ENCODE measurements at places on chromosomes 6 and 20.

- DNase-seq: no peak
Measured at GRCh38 chr6:31081872-31082271, 30.5 kb downstream of the C6orf15 start.

DNA sequence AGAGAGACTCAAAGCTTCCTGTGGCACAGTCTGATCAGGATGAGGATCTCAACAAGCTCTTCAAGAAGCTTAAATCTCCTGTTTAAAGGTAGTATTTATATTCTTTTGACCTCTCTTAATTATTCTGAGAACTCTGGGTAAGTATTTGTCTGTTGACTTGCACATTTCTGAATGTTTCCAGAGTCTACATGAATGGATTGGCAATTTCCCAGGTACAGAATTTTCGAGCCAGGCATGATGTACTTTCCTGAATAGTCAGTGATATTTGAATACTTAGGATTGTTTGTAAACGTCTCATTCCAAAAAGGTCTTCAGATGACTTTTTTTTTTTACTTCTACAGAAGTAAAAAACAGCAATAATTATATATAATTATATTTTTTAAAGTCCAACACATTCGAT, 293.4 kb downstream of the TBC1D32 start:
- DNase-seq: no peak

- no peak for DNase-seq
Measured at GRCh38 chr6:140731741-140732140, 1357.3 kb upstream of the CITED2 start.

- DNase-seq: no peak
Measured at GRCh38 chr20:17298171-17298570, 71.3 kb downstream of the PCSK2 start.

- no peak for DNase-seq
Measured at GRCh38 chr6:138865480-138866109, 69.7 kb downstream of the ECT2L start.

GRCh38 chr6:142112451-142113061, 20.2 kb upstream of the GJE1 start:
- DNase-seq: peak; percentile 60

DNA sequence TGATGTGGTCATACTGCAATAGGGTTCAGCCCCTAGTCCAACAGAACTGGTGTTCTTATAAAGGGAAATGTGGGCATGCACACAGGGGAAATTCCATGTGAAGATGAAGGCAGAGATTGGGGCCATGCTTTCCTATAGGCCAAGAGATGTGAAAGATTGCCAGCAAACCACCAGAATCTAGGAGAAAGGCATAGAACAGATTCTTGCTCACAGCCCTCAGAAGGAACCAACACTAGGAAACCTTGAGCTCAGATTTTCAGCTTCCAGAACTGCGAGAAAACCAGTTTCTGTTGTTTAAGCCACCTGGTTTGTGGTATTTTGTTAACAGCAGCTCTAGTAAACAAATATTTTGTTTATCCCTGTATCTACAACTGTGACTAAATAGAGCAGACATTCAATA, 197.6 kb upstream of the CITED2 start:
- DNase-seq: no peak

DNA sequence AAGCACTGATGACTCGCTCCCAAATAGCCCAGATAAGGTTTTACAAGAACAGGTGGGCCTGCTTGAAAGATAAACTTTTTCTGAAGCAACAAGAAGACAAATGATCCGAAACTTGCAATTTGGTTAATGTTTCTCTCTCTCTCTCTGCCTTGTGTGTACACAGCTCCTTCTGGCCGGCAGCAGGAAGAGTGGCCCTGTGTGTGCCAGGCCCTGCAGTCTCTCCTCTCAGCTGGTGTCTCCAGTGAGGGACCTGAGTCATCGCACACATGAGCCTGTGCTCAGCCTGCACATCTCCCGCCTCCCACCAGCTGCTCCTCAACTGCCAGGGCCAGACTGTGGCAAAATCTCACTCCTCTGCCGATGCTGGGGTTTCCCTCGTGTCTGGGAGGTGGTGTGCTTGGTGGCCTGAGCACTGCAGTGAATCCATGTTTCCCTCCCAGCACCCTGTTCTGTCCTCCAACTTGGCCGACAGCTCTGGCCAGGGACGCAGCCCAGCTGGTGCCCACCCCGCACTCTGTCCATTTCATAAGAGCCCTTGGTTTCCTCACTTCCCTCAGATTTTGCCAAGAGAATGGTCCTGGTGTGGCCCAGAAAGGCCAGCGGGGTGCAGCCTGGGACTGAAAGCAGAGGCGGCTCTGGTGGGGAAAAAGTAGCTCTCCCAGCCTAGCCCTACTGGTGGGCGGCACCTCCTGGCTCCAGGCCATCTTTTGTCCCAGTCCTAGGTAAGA, 49.4 kb downstream of the ERMARD start:
- no peak for DNase-seq

GRCh38 chr20:20549704-20550103, 162.7 kb downstream of the RALGAPA2 start:
- no peak for DNase-seq

DNA sequence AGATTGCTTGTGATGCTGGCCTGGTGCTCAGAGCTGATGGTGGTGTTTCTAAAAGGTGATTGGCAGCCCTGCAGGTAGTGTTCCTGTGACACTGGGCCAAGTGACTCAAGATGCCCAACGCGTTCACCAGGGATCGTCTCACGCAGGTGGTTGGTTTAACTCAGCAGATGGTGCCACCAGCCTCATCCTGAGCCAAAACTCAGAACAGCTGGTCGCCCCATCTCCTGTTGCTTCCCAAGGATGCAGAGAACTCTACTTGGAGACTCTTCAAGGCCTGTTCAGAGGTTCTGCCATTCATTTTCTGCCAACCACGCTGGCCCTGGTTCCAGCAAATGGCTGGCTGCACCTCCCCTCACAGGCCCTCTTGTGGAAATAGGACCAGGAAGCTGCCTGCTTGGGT, 394.4 kb downstream of the CDH26 start:
- DNase-seq: no peak

GRCh38 chr6:3759646-3760232, 8.2 kb upstream of the PXDC1 start:
- no peak for DNase-seq

- no peak for DNase-seq
Measured at GRCh38 chr6:41921712-41921998, 356 bp downstream of the BYSL start.

- no peak for DNase-seq
Measured at GRCh38 chr6:64249115-64249514, 613.5 kb downstream of the PHF3 start.

GRCh38 chr6:27568226-27568897, 95.5 kb upstream of the ZNF184 start:
- DNase-seq: no peak

- no peak for DNase-seq
Measured at GRCh38 chr20:2693286-2694007, 867 bp downstream of the EBF4 start.

DNA sequence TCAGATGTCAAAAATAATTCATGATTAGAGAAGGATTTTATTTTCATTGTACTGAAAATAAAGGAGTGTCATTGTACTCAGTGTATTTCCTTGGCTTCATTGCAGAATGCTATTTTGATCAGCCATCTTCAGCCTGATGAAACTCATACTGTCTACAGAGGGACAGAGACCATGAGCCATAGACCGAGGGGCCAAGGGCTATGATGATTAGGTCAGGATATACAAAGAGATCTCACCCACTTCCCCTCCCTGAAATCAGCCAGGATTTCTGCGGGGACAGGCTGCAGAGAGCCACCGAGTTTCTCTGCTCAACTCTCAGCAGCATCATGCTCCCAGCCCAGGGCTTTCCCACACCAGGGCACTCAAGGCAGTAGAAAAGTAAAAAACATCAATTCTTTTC, 47.0 kb downstream of the ALDH8A1 start:
- DNase-seq: no peak
